ENCODE measurements at places on chromosomes 13 and 19.

DNA sequence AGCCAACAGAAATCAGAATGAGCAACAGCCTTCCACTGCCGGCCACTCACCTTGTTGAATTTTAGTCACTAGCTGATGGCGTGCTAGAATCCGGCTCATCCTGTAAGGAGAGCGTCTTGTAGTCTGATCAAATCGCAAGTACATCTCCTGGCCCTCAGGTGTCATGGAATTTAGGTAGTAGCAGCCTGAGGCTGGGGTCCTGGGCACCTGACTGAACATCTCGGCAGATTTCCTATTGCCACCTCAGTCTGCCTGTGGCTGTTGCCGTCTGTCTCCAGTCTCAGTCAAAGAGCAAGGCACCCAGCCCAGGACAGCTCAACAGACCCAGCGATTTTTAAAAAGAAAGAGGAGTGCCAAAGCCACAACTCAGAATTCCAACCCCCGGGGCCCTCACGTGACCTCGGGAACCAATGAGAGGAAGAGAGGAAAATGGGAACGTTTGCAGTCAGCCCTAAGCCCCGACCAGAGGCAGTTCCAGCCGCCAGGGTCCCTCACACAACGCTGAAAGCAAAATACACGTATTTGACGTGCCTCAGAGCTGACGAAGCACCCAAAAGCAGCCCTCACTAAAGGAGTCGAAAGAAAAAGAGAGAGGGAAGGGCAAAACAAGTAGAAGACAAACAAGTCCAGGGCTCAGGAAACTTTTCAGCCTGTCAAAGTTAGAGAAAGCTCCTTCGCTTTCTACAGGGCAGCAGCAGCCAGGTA, at the start of gene STARD13:
Gene STARD13 (minus strand): TSS at position 336 of the 705 bp plus-strand sequence. CDS start 117 bp downstream, at position 219.
- peak; percentile 94 for DNase-seq

DNA sequence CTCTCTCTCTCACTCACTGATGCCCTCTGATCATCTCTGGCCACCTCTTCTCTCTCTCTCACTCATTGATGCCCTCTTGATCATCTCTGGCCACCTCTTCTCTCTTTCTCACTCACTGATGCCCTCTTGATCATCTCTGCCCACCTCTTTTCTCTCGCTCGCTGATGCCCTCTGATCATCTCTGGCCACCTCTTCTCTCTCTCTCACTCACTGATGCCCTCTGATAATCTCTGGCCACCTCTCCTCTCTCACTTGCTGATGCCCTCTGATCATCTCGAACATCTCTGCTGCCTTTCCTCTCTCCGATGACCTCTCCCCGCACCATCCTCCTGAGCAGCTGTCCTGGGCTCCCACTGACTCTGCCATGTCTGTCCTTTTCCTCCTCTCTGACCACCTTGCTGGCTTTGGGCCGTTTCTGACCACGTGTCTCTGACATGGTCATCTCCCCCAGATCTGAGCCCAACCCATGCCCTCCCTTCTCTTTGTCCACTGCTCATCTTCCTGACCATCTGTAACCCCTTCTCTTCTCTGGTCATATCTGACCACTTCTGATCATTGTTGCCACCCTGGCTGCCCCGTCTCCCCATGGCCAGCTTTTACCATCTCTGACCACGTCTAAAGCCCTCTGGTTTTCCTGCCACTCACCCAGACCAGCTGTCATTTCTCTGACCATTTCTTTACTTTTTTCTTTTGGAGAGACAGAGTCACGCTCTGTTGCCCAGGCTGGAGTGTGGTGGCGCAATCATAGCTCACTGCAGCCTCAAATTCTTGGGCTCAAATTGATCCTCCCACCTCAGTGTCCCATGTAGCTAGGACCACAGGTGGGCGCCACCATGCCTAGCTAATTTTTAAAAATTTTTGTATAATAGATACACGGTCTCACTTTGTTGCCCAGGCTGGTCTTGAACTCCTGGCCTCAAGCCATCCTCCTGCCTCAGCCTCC, 2.4 kb downstream of the LRFN3 start:
- DNase-seq, result no peak

DNA sequence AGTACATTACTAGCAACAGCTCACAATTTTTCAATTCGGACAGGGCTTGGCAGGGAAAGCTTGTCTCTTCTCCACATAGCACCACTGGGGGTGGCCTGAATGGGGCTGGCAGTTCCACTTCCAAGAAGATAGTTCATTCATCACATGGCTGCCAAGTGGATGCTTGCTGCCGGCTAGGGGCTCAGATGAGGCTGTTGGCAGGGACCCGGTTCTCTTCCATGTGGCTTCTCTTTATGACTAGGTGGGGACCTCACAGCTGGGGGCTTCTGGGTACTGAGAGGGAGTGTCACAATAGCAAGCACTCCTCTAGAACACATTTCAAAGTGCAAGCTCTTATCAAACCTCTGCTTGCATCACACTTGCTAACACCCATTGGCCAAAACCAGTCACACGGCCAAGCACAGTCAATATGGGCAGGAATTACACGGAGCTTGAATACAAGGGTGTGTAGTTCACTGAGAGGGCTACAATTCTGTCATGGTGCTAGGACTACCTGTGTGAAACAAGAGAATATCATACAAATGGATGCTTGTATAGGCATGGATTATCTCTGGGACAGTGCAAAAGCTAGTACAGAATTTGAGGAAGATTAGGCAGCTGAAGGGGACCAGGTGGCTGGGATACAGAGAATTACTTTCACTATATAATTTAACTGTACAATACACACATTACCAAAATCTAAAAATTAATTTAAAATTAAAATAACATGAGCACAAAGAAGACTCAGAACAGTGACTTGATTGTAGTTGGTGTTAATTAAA, 32.3 kb downstream of the ATP7B start:
- peak; percentile 68 for DNase-seq

- no peak for DNase-seq
Observed at GRCh38 chr13:79108914-79109643, 297.0 kb downstream of the RBM26 start.

DNA sequence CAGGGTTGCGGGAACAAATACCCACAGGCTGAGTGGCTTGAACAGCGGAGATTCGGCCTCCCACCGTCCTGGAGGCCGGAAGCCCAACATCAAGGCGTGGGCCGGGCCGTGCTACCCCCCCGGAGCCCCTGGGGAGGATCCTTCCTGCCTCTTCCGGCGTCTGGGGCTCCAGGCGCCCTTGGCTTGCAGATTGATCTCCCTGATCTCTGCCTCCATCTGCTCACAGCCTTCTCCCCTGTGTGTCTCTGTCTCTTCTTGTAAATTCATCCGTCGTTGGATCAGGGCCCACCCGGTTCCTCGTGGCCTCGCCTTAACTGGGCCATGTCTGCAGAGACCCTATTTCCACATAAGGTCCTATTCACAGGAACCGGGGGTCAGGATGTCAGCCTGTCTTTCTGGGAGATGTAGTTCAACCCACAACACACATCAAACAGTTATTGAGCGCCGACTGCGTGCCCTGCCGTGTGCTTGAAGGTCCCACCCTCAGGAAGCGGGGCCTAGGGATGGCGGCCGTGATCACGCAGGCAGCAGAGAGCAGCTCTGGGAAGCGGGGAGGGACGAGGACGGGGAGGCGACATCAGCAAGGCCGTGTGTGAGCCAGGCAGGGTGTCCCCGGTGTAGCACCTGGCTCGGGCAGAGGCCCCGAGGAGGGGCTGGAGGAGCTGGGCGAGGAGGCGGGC, 21.3 kb downstream of the HCN2 start:
- DNase-seq, result peak; percentile 93

DNA sequence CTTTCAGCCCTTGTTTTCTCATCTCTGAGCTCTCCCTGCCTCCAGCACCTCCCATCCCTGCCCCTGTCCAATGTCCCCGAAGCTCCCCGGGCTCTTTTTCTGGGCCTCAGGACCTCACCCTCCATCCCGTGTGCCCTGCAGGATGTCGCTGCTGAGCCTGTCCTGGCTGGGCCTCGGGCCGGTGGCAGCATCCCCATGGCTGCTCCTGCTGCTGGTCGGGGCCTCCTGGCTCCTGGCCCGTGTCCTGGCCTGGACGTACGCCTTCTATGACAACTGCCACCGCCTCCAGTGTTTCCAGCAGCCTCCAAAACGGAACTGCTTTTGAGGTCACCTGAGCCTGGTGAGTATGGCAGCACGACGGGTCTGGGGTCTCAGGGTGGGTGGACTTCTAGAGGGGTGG, 51.1 kb upstream of the CYP4F8 start:
- no peak for DNase-seq

DNA sequence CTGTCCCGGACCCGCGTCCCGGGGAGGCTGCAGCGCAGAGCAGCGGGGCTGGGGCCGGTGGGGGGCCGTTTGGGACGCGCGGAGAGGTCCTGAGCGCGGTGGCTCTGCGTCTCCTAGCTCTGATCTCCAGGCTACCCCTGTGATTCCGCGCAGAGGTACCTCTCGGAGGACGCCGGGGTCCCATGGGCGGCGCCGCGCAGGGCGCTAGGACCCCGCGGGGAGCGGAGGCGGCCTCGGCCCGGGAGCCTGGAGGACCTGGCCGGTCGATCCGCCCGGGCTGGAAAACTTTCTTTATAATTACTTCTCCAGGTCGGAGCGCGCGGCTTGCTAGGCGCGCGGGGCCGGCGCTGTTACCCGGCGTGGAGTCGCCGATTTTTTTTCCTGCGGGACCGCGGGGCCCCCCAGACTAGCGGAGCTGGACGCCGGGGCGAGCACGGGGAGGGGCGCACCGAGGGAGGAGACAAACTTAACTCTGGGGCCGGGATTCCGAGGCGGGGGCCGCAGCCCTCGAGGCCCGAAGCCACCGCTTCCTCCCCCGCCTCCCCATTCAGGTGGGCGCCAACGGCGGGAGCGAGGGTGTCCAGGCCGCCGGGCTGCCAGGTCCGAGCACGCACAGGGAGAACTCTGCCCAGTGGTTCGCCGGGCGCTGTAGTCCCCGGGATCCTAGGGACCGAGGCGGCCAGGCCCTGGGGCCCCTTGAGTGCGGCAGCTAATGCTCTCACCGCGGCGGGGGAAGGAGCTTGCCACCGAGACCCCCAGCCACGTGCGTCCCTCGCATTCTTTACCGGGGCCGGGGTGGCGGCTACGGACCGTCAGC, 848 bp upstream of the CEBPA start:
- peak; percentile 49 for DNase-seq

- DNase-seq, result peak; percentile 59
Observed at GRCh38 chr13:20121159-20121525, 39.7 kb downstream of the GJA3 start.

DNA sequence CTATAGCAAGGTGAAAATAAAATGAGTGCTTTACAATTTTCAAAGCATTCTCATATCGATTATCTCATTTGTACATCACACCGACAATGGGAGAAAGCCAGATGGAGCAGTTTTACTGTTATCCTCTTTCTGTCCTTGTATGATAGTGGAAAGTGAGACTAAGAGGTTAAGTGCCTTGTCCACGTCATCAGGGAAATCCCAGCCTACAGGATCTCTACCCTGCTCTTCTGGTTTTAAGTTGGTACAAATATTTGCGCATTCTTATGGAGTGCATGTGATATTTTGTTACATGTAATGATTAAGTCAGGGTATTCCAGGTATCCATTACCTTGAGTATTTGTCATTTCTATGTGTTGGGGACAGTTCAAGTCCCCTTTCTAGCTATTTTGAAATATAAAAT, 12.4 kb upstream of the ENOX1 start:
- DNase-seq, result no peak

DNA sequence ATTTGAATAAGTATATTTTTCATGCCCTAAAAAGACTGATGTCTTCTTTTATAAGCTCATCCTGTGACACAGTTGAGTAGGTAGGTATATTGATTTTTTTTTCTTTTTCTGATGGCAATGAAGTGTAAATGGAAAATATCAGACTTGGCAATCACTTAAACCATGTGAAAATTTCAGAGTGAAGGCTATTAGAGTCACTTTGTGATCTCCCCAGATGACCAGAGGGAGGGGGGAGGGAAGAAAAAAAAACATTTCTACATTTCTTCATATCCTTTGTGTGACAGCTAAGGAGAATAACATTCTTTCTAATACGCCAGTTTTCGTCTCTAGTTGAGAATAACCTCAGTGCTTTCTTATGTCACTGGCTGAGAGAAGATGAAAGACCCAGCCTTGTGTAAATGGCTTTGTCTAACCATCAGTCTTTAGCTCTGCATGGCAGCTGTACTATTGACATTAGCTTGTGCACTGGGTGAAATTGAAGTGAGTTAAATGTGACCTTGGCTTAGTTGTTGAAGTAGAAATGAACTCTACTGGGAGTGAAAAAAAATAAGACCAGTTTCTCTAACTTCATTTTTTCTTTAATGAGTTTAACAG, 332.1 kb upstream of the DACH1 start:
- DNase-seq, result no peak

- no peak for DNase-seq
Observed at GRCh38 chr19:50513746-50514345, at the start of gene ASPDH. ASPDH (minus strand) TSS chr19:50513913; CDS start chr19:50513823, 90 bp downstream.

- peak; percentile 63 for DNase-seq
Observed at GRCh38 chr13:48626726-48627451, 26.8 kb upstream of the CYSLTR2 start.

GRCh38 chr13:25977671-25978070, 74.1 kb downstream of the SHISA2 start:
- no peak for DNase-seq

GRCh38 chr13:22211876-22212275, 541.0 kb downstream of the FGF9 start:
- DNase-seq, result no peak

GRCh38 chr13:84606616-84607015, 724.3 kb upstream of the SLITRK1 start:
- no peak for DNase-seq

- no peak for DNase-seq
Observed at GRCh38 chr19:39130337-39131254, 5.0 kb downstream of the PAK4 start.

DNA sequence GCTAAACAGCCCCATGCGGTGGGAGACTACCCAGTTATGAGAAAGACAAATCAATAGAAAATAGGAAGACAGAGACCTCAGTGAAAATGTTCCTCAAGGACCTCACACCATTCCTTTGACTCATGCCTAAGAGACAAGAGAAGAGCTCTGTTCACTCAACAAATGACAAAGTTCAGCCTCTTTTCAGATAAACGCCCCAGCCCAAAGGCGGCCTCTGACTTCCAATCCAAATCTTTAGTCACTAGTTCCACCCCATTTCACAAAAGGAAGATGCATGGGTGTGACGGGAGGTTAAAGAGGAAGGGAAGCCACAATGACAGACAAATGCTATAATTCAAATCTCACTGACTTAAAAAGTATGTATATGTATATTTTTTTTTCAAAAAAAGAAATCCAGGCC, 8.1 kb downstream of the CARS2 start:
- no peak for DNase-seq

DNA sequence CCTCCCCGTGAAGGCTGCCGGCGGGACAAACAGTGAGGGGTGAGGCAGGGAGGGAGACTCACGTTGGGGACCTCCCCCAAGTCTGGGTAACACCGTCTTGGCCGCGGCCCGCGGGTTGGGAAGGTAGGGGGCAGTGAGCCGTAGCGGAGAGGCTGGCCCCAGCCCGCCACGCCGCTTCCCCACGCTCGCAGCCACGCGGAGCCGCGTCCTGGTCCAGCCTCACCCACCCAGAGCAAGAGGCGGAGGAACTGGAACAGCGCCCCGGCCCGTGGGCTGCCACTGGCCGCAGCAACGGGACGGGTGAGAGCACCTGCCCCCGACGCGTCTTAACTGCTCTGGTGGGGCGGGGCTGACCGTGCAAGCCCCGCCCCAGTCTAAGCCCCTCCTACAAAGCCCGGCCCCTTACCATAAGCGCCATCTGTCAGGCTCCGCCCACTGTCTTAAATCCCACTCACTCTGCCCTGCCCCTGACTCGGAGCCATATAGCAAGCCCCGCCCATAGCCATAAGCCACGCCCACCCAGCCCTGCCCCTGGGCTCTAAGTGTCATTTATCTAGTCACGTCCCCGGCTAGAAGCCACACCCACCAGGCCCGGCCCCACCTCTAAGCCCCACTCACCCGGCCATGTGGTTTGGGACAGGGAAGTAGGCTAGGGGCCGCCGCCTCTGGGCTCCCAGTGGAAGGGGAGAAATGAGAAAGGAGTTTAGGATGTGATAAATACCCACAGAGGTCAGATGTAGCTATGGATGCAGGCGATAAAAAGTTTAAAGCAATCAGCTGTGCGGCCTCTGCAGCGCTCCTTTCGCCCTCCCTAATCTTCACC, 2.1 kb upstream of the CCL25 start:
- peak; percentile 63 for DNase-seq
